ENCODE measurements at places on chromosomes 12 and 14. TPM values are rescaled to one million over a fixed set of nuclear protein-coding genes. Genes with fewer than 3 reads are reported as not detected.

Gene FAM90A1
- 3.8 TPM for polyA plus RNA-seq

Gene TRPV4
- polyA plus RNA-seq = 2.7 TPM

- no peak for DNase-seq
These were observed at the start of gene LAG3 for GRCh38 chr12:6772331-6772695. Gene LAG3, plus strand, starts transcription at chr12:6772520. Its CDS starts 333 bp downstream, at chr12:6772853.

DNA sequence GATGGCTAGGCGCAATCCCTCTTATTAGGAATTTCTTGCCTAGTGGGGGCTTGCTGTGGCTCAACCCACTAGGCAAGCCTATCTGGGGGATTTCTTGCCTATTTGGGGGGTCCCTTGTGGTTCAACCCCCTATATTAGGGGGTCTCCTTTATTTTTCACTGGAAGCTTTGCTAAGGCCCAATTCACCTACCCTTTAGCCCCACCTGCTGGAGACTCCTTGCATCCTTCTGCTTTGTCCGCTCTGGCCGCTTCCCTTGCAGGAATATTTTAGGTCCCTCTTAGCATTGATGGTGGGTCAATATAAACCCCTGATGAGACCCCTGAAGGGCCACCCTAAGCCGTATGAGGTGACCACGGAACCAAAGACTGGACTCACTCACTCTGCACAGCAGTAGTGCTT lies 1552.1 kb downstream of the AACS start:
- no peak for DNase-seq

GRCh38 chr14:75979071-75979571 lies 2.7 kb downstream of the TGFB3 start:
- DNase-seq = no peak

DNA sequence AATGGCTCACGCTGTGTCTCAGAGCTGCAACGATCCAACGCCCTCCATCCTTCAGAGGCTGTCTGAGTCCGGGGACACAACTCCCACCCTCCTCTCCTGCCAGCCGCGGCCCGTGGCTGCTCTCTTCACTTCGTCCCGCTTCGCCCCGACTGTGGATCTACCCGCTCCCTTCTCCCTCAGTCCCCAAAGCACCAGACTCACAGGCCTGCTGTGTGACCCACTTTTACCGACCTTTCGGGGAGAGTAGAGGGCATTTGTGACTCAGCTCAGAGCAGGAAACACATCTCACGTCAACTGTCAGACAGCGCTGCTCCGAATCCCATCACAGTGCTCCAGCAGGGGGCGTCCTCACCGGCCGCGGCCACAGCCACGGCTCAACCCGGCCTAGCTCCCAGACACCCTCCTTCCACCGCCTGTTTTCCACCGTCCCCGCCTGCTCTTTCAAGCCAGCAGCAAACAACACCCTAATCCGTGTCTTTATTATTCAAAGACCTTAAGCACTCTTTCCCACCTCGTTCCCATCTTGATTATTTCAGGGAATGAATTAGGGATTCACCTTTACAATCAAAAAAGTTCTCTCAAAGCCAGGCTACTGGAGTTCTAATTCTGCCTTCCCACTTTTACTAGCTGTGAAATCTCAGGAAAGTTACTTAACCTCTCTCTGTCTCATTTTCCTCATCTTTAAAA lies 5.0 kb upstream of the AQP2 start:
- DNase-seq = peak; percentile 59

DNA sequence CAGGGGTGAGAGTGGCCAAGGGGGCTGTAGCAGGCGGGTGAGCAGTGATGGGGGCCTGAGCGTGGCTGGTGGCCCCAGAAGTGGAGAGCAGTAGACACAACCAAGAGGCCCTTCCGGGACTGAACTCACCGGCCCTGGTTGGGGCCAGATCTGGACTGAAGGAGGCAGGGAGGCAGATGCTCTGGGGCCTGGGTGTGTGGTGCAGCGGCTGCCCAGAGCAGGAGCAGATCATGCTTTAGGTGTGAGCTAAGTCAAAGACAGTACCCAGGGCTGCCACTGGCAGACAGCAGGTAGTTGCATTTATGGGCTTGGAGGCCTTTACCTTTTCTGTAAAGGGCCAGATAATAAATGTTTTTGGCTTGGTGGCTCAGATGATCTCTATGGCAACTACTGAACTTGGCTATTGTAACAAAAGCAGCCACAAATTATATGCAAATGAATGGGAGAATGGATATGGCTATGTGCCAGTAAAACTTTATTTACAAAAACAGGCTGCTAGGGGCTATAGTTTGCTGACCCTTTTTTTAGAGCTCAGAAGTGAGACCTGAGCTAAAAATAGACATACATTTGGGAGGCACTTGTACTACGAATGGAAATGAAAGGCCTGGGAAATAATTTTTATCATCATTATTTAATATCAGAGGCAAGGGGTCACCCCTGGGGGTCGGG lies 25.6 kb downstream of the SETD1B start:
- DNase-seq = no peak

DNA sequence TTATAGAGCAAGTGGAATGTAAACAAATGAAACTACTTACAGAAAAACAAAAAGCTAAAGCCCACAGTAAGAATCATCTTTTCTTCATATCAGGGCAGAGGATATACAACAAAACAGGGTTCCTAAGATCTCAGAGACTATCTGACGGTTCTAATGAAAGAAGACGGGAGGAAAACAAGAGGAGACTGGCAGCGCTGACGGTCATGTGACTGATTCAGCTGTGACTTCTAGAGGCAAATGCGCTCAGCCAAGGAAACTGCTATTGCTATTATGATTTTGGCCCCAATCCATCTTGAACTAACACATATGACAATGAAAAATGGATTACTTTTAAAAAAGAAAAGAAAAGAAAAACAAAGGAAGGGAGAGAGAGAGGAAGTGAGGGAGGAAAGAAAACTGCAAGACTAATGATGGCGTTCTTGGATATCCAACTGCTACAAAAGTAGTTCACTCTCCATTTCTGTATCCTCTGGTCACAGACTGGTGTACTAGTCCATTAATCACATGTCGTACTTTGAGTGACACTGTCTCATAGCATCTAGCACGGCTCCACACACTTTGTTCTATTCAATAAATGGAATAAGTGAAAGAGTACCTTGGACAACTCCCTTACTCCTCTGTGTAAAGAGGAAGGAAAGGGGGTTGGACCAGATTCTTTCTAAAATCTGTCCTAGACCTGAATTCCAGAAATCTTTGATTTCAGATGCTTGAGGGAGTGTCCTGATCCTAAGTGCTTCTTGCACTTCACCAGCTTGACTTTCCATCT lies 119.3 kb downstream of the DAD1 start:
- no peak for DNase-seq
